Fibroblast of gingiva (primary cell): ENCODE measurements at places on chromosomes 3 and 15.

- no peak for DNase-seq
Observed at GRCh38 chr3:36924744-36925521, 19.9 kb downstream of the TRANK1 start.

- no peak for DNase-seq
Observed at GRCh38 chr3:10309736-10310135, 11.2 kb downstream of the SEC13 start.

GRCh38 chr3:172646439-172647015 lies 64.3 kb downstream of the NCEH1 start:
- peak; percentile 63 for DNase-seq

DNA sequence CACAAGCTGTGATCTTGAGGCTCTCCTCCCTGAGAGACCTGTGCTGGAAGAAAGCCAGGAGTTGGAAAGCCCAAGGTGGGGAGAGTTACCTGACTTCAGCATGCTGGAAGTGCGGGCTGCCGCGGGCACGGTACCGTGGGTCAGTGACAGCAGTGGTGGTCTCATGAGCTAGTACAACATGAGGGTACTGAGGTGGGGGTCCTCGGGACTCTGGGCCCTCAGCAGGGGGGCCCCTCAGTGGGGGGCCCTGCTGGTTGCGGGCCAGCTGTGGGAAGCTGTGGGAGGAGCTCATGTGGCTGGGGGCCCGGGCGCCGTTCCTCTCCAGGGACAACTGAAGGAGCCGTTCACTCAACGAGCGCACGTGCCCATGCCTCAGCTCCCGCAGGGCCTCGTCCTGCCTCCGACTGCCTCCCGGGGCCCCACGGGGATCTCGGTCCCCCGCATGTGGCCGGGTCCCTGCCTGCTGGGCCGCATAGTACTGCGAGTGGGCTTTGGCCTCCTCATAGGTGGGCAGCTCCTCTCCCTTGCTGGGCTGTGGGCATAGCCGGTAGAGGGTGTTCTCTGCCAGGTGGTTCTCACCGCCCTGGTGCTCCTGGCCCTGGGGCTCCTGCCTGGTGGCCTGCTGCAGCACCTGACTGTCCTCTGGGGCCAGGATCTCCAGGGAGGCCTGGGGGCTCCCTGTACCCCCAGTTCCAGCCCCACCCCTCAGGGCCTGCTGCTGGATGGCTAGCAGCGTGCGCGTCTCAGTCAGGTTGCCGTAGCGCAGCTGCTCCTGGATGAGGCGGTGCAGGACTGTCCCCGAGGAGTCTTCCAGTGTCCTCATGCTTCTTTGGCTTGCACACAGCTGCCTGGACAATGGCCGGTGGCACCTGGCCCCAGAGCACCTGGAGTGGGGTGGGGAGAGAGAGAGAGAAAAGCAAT lies 3.4 kb downstream of the AMOTL2 start:
- DNase-seq, result no peak

DNA sequence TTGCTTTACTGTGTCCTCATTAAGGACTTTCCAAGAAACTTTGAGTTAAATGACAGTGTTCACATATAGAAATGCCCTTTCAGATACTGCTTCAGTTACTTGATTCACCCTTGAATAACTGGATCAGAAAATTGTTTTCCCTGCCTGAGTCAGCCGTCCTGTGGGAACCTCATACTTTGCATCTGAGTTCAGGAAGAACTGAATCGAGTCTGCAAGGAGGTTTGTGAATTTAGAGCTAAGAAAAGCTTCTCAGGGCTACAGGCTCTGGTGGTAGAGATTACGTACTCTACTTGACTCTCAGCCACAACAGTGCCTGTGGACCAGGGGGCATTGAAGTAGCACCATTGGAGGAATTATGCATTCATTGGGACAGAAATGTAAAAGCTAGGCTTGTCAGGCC lies 252.4 kb upstream of the C2CD4B start:
- no peak for DNase-seq

DNA sequence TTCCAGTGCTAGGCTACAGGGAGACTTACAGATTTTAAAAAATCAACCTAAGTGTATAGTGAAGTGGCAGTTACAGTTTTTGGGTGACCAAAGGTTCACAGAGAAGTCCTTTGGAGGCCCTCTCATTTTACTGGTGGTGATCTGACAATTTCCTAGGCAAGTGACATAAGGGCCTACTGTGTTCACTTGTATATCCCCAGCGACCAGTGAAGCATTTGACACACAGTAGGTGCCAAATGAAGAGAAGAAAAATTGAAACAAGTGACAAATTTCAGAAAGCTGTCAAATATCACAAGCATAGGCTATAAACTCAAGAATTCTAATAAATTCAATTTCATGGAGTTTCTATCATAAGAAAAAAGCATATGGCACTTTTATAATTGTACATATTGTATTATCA lies 89.5 kb downstream of the RPL22L1 start:
- DNase-seq, result no peak

GRCh38 chr15:57017024-57017423 lies 98.6 kb downstream of the TCF12 start:
- peak; percentile 4 for DNase-seq

DNA sequence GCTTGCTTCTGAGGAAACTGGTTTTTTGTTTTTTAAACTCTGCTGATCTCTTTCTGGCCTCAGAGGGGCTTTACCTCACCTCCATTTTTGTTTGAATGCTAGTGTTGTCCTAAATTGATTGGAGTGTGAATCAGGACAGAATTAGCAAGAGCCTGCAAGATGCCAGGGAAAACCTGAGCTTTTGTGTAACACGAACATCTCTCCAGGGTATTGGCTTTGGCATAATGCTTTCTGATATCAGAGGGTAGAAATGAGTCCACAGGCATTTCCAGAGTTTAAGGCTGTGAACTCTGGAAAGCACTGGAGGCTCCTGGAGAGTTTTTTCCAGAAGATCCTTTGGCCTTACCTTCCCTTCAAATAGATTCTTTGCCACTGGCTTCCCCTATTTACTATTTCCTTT lies 87.1 kb downstream of the WDR76 start:
- peak; percentile 14 for DNase-seq

DNA sequence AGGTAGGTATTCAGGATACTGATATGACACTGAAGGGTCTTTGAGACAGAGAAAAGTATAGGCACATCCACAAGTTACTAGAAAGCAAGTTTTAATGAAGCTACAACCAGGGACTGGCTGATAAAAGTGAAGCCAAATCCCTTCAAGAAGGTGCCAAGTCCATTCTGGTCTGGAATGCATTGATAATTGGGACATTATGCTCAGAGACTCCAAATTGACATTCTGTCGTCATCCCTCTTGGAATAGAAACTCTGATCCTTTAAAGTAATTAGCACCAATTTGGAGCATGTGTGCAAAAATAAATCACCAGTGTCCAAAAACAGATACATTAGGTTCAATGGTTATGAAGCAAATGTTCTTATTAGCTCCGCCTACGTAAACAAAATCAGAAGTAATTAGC lies 47.3 kb upstream of the BCL6 start:
- no peak for DNase-seq

DNA sequence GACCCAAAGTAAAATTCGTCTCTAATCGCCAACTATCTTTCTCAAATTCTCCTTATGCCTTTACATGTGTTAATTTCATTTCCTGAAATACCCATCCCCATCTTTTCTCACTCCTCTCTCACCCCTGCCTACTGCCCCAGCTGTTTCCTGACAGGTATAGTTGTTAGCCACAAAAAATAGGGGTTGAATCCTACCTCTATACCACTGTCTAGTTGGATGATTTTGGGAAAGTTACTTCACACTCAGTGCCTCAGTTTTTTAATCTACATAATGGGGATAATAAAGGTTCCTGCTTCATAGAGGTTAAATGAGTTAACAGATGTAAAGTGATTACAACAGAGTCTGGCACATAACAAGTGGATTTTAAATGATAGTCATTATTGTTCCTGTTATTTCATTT lies 189.7 kb downstream of the TNIK start:
- DNase-seq, result no peak

- DNase-seq, result no peak
Observed at GRCh38 chr3:10280571-10280970, 12.2 kb downstream of the GHRL start.

- DNase-seq, result peak; percentile 38
Observed at GRCh38 chr3:184234224-184234623, 4.8 kb downstream of the VWA5B2 start.

- peak; percentile 34 for DNase-seq
Observed at GRCh38 chr3:134299185-134299887, 48.7 kb upstream of the RYK start.

DNA sequence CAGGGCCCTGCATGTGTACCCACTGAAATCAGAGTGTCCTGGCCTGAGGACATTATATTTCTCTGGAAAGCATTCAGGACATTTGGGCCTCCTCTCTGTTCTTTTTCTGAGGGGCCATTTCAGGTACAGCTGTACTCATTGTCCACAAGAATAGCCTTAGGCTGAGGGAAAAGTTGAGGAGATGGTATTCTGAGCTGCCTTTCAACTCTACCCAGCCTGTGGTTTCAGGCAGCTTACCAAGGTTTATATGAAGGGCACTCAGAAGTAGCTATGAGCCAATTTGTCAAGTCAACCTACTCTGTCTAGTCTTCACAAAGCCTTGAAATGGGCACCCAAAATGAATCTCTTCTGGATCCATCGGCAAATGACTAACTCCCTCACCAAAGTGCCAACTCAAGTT lies 9.4 kb downstream of the ATP13A4 start:
- DNase-seq, result no peak
